Right ventricle myocardium inferior (tissue), 1 donor: ENCODE measurements at places on chromosomes 5 and 9. TPM values are rescaled to one million over a fixed set of nuclear protein-coding genes. Genes with fewer than 3 reads are reported as not detected.

The ZNF483 gene
- 4.2 TPM for total RNA-seq

The IFNA21 gene
- not detected for total RNA-seq

The SHISAL2B gene
- total RNA-seq, result not detected

The C5orf58 gene
- total RNA-seq, result not detected

The CRB2 gene
- total RNA-seq, result 0.08 TPM

The SV2C gene
- 0.22 TPM for total RNA-seq

The UBE2B gene
- 258 TPM for total RNA-seq

The TNPO1 gene
- total RNA-seq, result 66.8 TPM

The MARVELD2 gene
- total RNA-seq, result 1.5 TPM

The NMUR2 gene
- 0.14 TPM for total RNA-seq

The IFNK gene
- total RNA-seq, result not detected

DNA sequence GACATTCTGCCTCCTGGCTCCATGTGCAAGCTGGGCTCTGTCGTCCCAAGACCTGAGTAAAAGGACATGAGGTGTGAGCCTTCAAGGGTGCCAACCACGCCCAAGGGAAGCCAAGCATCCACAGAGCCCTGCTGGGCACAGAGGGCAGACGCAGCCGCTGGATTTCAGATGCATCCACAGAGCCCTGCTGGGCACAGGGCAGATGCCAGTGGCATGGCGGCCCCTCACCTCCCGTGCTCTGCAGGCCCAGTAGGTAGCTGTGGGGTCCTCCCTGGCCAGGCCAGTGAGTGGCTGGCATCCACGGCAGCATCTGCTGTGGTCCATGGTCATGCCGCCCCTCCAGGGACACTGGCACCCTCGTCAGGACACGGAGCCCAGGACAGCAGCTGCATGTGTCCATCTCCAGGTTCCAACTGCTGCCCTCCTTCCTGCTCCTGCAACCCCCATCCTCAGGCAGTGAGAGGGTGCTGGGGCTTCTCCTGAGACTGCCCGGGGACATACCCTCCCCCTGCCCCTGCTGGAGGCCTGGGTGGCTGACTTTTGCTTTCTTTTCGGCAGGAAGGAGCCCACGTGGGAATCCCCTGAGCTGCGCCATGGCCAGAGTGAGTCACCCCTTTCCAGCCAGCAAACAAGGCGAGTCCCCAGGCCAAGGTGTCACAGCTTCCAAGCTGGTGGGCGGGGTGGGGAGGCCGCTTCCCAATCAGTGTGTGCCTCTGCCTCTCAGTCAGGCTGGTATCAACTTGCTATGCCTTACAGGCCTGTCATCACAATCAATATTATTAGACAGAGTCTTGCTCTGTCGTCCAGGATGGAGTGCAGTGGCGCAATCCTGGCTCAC lies 4.0 kb upstream of the TRAF2 start:
- no peak for DNase-seq

GRCh38 chr9:35801328-35802128 lies 10.1 kb downstream of the NPR2 start:
- DNase-seq, result no peak

DNA sequence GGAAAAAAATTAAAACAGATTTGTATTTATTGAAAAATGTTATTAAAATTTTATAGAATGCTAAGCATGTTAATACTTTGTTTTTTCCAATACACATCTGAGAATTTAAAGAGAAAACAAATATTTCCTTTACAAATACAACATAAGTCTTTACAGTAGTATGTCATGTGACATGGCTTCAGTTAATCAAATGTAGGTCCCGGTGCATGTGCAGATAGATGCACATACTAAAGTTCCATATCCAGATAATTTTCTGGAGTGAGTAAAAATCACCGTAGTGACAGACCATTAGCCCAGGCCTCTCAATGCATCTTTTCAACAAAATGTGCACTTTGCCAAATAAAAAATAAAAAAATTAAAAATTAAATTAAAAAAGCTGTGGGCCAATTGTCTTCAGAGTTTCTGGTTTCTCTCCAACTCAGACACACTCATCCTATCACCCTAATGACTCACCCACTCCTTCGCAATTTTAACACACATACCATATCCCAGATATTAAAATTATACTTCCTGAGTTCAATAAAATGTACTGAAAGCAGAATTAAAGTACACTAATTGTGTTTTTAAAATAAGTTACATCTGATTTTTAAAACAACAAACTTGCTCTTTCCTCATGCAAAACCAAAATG lies 508.1 kb downstream of the NR2F1-AS1 start:
- DNase-seq, result no peak

- no peak for DNase-seq
These were observed 53.8 kb upstream of the ARAP3 start for GRCh38 chr5:141735823-141736222.

DNA sequence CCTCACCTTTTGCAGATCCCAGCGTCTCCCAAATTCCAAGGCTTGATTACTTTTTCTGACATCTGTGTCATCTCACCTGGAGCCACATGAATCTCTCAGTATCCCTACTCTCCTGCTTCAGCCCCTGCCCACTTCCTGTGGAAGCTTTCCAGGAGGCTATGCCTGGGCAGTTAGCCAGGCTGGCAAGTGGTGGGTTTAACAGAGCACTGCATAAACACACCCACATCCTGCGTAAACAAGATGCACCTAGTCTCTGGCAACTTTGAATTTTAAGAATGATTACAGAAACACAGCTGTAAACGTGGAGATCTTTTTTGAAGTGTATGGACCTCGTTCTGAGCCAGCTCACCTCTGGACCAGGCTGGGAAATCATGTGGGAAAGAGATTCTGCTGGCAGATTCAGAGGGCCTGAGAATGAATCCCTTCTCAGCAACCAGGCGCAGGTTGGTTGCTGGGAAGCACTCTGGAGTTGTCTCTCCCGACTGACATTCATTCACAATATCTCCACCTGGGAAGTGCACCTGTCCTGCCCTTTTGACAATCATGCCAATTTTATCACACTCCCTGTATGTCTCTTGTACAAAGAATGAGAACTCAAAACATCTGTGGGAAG lies 55.7 kb upstream of the FANCC start:
- DNase-seq, result no peak

DNA sequence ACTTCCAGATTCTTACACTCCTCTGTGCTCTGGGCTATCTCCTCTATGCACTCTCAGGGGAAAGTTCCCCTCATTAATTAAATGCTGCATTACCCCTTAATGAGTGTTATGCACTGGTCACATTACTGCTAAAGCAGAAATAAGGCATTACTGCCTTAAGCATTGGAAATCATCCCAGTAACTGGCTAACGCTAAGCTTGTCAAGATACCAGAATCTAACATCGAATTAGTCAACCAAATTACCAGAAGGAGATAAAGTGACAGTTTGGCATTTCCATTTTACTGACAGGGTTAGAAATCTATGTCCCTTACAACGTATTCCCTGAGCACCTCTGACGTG lies 69.5 kb upstream of the FAM169A start:
- no peak for DNase-seq

DNA sequence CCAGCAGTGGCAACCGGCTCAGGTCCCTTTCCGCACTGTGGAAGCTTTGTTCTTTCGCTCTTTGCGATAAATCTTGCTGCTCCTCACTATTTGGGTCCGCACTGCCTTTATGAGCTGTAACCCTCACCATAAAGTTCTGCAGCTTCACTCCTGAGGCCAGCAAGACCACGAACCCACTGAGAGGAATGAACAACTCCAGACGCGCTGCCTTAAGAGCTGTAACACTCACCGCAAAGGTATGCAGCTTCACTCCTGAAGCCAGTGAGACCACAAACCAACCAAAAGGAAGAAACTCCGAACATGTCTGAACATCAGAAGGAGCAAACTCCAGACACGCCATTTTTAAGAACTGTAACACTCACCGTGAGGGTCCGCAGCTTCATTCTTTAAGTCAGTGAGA lies 103.5 kb downstream of the GLIS3 start:
- no peak for DNase-seq

- DNase-seq, result no peak
These were observed 86.0 kb downstream of the DRD1 start for GRCh38 chr5:175357995-175358394.

GRCh38 chr5:10352430-10353240 lies 860 bp upstream of the MARCHF6 start:
- no peak for DNase-seq

DNA sequence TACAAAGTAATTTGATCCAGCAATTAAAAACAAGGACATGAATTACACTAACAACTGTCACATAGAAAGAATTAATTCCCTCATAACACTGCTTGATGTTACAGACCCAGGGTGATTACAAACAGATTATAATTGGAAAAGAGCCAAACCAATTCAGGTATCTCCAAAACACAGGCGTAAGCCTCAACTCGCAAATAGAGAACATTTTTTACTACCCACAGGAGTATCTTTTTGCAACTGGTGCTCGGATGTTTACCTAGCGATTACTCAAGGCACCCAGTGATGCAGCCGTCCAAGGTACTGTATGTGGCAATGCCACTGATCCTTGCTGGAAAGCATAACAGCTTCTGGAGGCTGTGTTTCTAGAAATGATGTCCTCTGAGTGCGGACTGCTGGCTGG lies 386.1 kb upstream of the KIF2A start:
- DNase-seq, result no peak

- DNase-seq, result no peak
These were observed 115.7 kb upstream of the EPB41L4A start for GRCh38 chr5:112534611-112535255.

DNA sequence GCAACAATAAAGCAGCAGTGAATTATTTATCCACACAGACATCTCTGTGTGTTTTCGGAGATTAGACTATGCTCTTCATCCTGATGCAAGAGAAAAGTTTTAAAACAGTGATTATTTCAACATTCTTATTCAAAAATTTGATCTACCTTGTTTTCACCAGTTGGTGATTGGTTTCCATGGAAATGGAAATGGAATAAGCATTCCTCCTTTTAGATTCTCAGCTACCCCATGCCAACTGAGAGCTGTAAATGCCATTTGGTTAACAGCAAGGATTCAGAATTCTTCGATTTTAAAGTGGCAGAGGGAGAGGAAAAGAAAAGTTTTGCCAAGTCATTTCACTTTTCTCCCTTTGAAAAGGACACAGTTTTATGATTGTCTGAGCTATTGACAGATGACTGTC lies 154.7 kb downstream of the PCSK5 start:
- DNase-seq, result no peak

DNA sequence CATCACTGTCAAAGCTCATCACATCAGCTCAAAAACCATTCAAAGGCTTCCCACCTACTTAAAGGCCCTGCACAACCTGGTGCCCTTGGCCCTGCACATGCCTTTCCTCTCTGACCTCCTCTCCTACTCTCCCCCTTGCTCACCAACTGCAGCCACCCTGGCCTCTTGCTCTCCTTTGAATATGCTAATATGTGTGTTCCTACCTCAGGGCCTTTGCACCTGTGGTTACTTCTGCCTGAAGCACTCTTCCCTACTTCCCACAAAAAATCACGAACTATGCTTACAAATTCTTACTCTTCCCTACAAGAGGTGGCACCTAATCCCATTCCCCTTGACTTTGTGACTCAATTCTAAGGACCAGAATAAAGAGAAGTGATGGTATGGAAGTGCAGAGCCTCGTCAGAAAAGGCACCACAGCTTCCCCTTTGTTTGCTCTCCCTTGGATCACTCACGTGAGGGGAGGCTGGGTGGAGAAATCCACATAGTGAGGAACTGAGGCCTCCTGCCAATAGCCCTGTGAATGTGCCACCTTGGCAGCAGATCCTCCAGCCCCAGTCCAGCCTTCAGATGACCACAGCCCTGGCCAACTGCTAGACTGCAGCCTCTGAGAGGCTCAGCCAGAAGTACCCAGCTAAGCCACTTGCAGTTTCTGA lies 3.2 kb upstream of the TMEM171 start:
- no peak for DNase-seq

DNA sequence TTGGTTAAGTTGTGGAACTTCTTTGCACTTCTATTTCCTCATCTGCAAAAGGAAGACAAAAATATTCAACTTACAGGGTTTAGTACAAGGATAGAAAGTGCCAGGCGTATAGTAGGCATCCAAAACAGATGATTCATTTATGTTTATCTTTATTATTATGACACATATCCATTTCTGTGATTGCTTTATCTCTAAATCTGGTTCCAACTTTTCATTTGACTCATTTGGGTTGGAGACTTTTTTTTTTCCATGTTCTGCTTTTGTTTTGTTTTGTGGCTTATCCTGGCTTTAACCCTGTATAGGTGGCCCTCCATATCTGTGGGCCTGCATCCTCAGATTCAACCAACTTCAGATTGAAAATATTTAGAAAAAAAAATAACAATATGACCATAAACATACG lies 186.7 kb upstream of the SLC24A2 start:
- DNase-seq, result no peak

DNA sequence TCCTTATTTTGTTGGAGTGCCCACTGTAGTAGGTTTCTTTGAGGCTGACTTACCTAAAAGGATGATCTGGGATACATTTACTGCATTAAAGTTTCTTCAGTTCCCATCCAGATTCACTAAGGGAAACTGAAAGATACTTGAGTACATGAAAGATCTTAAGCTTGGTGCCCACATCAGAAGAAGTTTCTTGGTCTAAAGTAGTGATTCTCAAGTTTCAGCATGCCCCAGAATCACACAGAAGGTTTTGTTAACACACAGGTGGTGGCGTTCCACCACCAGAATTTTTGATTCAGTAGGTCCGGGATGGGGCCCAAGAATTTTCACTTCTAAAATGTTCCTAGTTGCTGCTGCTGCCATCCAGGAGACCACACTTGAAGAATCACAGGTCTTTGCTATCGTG lies 171.0 kb downstream of the ZNF462 start:
- no peak for DNase-seq

- no peak for DNase-seq
These were observed 16.1 kb downstream of the IFNE start for GRCh38 chr9:21465859-21466518.

- DNase-seq, result no peak
These were observed 384 bp downstream of the COL5A1 start for GRCh38 chr9:134641990-134642384.
